Stimulated activated CD4-positive, alpha-beta T cell treated with anti-CD3 and anti-CD28 coated beads, Interleukin-1b, Interleukin-23, amount 100 ng/mL, for 4 hours (primary cell): ENCODE measurements at places on chromosomes 4 and X.

DNA sequence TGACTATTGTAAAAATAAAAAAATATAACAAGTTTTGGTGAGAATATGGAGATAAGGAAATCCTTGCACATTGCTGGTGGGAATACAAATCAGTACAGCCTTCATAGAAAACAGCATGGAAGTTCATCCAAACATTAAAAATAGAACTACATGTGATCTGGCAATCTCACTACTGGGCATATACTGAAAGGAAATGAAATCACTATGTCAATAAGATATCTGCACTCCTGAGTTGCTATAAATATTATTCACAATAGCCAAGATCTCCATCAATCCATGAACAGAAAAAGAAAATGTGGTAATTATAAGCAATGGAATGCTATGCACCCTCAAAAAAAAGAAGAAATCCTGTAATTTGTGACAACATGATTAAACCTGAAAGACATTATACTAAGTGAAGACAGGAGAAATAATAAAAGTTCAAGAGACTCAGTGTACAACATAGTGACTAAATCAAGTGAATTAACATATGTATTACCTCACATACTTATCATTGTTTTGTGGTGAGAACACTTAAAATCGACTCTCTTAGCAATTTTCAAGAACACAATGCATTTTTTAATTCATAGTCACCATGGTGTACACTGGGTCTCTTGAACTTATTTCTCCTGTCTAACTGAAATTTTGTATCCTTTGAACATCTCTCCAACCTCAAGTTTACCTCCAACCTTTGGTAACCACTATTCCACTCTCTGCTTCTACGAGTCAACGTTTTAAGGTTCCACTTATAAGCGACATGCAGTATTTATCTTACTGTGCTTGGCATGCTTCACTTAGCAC, 1703.7 kb upstream of the AGA start:
- no peak for DNase-seq

- no peak for DNase-seq
Measured at GRCh38 chrX:65194547-65194946, 218.3 kb upstream of the ZC4H2 start.

- no peak for DNase-seq
Measured at GRCh38 chr4:5982156-5982973, 35.9 kb downstream of the C4orf50 start.

DNA sequence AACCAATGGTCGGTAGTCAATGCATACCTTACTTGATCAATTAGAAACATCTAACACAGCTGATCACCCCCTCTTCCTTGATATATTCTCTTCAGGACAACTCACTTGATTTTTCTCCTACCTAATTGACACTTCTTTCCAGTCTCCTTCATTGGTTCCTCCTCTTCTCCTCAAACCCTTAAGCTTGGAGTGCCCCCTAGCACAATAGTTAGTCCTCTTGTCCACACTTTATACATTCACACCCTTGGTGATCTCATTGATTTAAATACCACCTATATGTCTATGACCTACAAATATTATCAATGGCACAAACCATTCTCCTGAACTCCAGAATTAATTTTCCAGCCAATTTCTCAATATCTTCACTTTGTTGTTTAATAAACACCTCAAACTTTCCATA, 724.0 kb downstream of the ADGRL3 start:
- no peak for DNase-seq
